Astrocyte (in vitro differentiated cells and primary cell): ENCODE measurements at places on chromosomes 3 and 15. TPM values are rescaled to one million over a fixed set of nuclear protein-coding genes. Genes with fewer than 3 reads are reported as not detected.

Gene SCAANT1
- total RNA-seq: not detected in 2 replicates

Gene CNTN3
- total RNA-seq: 0.50 and 0.91 TPM in 2 replicates

DNA sequence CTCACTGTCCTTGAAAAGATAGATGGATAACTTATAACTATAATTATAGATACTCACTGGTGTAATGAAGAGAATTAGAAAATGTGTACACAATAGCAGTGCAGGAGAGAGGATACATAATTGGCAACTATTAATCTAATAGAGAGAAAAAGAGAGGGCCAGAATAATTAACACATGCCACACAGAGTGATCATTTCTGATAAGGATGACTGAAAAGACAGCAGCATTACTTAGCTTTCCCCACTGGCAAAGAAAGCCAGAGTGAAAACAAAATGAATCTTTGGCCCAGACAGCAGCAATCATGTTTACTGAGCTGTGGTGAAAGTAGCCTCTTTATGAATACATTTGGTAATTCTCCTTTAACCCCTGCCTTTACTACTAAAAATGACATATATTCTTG lies 493.3 kb upstream of the ROBO1 start:
- DNase-seq: no peak

GRCh38 chr3:3353153-3353552 lies 173.7 kb upstream of the CRBN start:
- DNase-seq: no peak

DNA sequence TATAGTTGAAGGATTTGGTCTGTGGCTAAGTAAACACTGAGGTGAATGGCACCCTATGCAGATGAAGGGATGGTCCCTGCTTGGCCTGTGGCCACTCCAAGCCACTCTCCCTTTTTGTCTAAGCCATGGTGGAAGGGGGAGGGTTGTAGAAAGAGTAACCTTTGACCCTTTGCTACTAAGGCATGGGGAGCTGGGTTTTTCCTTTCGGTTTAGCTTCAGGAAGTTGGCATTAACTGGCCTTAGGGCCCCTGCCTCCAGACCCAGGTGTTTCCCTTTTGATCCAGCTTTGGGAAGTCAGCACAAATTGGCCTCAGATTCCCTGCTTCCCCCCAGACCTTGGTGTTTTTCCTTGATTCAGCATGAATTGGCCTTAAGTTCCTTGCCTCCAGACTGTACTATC lies 49.5 kb downstream of the EFCAB12 start:
- no peak for DNase-seq
